ENCODE measurements at places on chromosomes 5 and 9.

DNA sequence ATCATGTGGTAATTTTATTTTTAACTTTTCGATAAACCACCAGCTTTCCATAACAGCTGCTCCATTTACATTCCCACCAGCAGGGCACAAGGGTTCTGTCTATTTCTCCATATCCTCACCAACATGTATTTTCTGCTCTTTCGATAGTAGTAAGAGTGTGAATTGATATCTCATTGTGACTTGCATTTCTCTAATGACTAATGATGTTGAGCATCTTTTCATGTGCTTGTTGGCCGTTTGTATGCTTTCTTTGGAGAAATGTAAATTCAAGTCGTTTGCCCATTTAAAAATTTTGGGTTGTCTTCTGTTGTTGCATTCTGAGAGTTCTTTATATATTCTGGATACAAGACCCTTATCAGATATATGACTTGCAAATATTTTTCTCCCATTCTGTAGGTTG is 45.9 kb downstream of the PSD2 start:
- DNase-seq: no peak

DNA sequence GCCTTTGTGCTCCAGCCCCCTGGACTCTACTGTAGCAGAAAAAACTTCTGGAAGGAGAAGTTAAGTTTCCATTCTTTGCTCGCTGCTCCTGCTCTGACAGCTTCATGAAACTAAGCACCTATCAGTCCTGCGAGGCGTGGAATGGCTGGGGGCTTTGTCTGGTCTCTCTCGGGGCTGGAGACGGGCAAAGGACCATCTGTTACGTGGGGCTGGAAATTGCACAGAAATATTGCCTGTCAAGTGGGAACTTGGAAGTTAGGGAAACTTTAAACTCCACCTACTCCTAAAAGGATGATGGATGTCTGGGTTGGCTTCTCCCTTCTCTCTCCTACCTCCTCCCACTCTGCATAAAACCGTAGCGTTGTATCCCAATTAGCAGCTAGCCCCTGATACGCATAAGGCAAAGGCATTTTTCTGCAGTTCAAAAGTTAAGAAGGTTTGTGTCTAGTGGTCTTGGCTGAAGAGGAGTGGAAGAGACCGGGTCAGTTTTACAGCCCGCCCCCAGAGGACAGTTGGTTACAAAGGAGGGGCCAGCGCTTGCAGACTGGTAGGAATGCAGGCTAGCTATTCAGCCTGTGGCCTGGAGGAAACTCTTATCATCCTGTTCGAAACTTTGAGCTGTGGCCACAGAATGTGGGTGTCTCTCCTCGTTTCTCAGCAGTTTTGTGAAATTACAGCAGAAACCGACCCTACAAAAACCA is 1.3 kb downstream of the FBXL7 start:
- DNase-seq: no peak

GRCh38 chr5:124468671-124469411 is 277.6 kb downstream of the ZNF608 start:
- DNase-seq: no peak

DNA sequence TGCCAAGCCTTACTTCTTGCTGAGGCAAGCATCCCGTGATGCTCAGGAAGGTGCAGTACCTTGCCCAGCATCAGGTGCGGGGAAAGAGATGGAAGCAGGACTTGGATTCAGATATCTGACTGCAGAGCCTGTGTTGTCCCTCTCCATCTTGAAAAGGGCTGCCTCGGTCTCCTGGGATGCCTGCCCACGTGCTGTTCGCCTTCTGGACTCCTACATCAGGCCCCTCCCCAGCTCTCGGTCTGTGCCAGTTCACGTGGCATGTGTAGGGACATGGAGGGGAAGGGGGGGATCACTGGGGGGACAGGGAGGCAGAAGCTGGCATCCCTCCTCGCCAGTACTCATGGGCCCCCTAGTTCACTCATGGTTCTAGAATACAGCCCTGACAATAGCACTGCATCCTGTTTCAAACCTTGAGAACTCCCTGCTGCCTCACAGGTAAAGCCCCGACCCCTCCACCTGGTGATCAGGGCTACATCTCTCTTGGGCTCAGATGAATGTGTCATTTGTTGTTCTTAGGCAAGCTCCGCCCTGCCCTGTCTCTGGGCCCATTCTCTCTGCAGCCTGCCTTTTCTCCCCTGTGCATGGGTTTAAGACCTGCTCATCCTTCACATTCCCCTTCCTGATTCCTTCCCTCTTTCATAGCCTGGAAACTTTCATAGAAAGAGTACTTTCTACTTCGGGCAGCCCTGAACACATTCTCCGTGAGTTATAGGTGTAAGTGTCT is 38.9 kb upstream of the SLC25A51 start:
- no peak for DNase-seq

- DNase-seq: no peak
Observed at GRCh38 chr9:132699956-132700355, 29.7 kb downstream of the GTF3C4 start.

DNA sequence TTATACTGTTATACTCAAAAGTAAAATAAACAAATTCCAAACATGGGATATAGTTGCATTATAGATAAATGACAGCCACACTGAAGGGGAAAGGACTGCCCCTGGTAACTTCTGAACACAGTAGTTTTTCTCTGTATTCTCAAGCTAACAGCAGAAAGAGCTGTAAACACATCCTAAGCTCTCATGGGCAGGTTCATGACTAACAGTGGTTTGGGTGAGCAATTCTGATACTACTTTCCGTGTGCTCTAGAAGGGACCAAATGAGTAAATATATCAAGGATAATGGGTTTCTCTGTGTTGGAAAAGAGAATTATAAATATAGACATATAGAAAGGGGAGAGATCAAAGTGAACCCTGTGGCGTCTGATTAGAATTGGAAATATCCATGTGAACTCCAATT is 2.2 kb upstream of the LCN6 start:
- DNase-seq: no peak

GRCh38 chr9:134336228-134336627 is 10.0 kb downstream of the RXRA start:
- no peak for DNase-seq

DNA sequence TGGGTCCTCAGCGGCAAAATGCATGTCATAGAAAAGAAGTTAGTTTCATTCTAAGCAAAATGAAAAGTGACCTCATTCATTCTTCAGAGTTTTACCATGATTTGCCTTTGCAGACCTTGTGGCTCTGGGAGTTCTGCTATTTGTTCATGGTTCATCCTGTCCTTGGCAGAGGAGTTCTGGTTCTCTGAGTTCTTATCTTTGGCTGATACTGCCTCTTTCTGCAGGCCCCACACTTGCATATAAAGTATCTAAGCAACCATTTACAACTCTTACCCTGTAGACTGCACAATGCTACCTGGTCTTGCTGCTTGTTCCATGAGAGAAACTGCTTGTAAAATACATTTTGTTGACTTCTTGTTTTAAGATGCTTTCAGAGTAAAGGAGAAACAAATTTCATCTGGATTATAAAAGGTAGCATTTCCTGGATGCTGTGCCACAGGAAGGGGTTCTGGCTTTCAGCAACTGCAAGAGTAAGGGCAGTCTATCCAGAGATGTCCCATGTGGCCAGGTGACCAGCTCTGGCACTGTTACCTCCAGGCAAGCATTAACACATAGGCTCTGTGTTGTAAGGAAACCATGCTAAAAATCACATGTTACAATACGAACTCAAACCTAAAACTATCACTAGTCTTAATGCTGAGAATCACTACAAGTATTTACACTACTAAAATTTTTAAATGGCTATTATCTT is 513.2 kb downstream of the SPOCK1 start:
- no peak for DNase-seq

DNA sequence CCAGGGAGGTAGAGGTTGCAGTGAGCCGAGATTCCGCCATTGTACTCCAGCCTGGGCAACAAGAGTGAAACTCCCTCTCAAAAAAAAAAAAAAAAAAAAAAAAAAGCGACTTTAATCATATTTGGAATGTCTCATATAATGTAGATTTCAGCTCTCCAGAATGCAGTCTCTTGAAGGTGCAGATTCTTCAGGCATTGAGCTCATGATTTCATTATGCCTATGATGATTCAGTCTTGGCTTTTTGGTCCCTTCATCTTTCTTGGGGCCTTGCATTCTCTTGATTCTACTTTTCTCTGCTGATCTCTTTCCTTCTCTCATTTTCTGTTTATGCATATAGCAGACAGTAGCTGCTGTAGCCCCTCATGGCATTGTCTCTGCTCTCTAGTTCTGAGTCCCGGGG is 22.9 kb downstream of the KDM4C start:
- DNase-seq: no peak

- DNase-seq: no peak
Observed at GRCh38 chr5:97118261-97119006, 24.0 kb downstream of the LIX1 start.

DNA sequence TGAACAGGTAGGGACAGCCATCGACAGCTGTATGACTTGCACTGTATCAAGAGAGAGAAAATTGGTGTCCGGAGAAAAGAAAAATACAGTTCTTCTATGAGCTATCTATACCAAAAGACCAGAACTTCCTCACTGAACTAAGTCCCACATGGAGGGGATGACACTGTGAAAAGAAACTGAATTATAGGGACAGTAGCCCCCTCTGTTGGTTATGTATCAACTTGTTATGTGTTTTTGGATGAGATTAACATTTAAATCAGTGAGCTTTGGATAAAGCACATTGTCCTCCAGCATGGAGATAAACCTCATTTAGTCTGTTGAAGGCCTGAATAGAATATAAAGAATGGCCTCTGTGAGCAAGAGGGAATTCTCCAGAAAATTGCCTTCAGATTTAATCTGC is 176.6 kb upstream of the SH3GL2 start:
- no peak for DNase-seq

DNA sequence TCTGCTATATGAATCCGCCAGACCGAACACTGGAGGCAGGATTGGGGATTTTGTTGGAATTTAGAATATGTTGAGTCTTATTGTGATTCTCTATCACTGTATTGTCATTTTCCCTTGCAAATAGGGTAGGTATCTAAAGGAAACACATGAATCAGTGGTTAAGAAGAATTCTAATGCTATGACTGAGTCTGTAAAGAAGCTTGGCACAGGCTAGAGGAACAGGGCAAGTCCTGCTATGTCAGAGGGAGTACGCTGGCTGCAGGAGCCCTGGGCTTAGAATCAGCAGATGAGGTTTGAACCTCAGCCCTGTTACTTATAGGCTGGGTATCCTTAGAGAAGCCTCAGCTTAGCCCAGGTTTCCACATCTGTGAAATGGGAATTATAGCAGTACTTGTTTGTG is 198.1 kb downstream of the NR3C1 start:
- no peak for DNase-seq

- DNase-seq: no peak
Observed at GRCh38 chr9:27019589-27019988, 14.1 kb upstream of the LRRC19 start.

DNA sequence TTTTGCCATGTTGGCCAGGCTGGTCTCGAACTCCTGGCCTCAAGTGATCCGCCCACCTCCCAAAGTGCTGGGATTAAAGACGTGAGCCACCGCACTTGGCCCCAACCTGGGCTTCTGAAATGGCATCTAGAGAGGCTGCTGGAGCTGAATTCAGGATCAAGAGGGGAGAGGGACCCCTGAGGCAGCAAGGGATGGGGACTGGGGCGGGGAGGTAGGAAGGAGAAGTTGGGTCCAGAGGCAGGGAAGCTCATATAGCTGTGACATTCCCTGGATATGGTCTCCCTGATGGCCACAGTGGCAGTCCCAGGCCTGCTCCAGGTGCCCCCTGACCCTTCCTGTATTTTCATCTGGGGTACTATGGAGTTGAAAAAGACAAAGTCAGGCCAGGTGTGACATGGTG is 12.1 kb downstream of the REEP2 start:
- DNase-seq: no peak

GRCh38 chr9:5382479-5382878 is 42.8 kb upstream of the RLN1 start:
- no peak for DNase-seq

DNA sequence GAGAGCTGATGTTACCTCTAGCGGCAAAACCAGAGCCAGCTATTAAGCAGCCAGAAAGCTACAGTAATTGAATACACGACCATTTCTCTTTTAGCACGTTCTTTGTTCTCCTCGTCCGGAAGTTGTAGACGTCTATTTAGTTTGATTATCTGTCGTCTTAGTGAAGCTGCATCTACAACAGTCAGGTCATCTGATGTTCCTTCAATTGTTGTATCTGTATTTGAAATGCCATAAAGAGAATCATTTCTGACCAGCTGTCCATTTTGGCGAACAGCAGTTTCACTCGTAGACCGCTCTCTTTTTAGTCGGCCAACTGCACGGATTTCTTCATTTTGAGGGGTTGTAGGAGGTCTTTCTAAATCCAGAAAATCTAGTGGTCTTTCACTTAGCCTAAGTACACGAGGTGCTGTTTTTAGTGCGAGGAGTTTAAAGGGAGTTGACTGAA is 12.6 kb downstream of the PDE6A start:
- DNase-seq: no peak

GRCh38 chr9:113947941-113948340 is 71.8 kb downstream of the ZNF618 start:
- no peak for DNase-seq

DNA sequence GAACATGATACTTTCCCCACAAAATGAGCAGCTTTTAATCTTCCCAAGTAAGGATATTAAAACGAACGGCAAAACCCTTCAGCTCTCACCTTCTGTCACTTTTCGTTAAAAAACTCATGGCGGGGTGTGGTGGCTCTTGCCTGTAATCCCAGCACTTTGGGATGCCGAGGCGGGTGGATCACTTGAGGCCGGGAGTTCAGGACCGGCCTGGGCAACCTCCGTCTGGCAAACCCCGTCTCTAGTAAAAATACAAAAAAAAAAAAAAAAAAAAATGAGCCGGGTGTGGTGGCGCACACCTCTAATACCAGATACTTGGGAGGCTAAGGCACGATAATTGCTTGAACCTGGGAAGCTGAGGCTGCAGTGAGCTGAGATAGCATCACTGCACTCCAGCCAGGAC is 902 bp downstream of the TMED9 start:
- no peak for DNase-seq

- no peak for DNase-seq
Observed at GRCh38 chr9:113186137-113186755, 34.8 kb downstream of the FKBP15 start.

- DNase-seq: no peak
Observed at GRCh38 chr5:137019229-137019628, 479.9 kb downstream of the SPOCK1 start.

GRCh38 chr5:71533615-71534014 is 53.5 kb upstream of the MCCC2 start:
- no peak for DNase-seq

GRCh38 chr5:33409435-33410170 is 31.2 kb upstream of the TARS1 start:
- DNase-seq: no peak

- DNase-seq: no peak
Observed at GRCh38 chr9:121609822-121610637, 41.4 kb upstream of the DAB2IP start.

DNA sequence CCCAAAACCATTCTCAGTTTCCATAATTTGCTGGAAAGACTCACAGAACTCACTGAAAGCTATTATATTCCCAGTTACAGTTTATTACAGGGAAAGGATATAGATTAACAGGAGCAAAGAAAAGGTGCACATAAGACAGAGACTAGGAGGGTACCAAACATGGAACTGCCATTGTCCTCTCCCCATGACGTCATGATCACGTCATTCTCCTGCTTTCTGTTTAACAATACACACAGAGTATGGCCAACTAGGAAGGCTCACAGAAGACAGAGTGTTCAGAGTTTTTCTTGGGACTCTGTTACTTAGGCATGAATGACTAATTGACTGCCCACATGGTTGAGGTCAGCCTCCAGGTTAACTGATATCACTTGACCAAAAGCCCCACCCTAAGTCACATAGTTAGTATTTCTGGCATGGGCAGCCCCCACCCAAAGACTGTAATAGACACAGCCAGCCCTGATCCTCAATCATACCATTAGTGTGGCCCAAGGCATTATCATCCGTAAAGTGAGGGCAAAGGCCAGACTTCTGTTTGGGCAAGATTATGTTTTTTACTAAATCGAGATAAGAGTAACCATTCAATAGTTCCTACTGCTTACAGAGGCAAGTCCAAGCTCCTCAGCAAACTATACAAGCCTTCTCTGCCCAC is 353.5 kb upstream of the POU5F2 start:
- no peak for DNase-seq

All from activated CD8-positive, alpha-beta memory T cell treated with anti-CD3 and anti-CD28 coated beads for 1 hour (primary cell).